ENCODE measurements at places on chromosomes 11 and 22.

DNA sequence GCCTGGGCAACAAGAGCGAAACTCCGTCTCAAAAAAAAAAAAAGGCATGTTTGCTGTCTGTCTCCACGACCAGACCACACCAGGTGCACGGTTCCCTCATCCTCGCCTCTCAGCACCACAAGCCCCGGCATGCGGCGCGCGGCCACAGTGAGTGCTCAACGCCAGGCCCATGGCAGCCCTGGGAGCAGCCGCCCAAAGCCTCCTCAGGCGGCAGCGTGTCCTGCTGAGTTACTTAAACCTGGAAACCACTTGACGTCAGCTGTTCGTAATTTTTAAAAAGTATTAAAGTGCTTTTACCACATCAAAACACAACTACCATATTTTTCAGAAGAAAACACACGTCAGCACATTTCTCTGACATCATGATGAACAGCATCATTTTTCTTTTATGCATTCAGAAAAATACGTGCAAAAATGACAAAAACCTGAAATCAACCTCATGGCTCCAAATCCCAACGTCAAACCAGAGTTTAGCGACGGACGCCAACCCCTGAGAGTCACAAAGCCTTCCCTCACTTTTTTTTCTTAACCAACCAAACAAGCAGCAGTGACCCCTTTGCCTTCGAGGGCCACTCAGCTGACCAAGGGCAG, 2.1 kb downstream of the DEAF1 start:
- peak; percentile 44 for DNase-seq

- DNase-seq: peak; percentile 12
These were observed 21.7 kb upstream of the NRGN start for GRCh38 chr11:124717786-124718651.

GRCh38 chr11:120027546-120028180, 110.2 kb downstream of the TRIM29 start:
- DNase-seq: no peak

DNA sequence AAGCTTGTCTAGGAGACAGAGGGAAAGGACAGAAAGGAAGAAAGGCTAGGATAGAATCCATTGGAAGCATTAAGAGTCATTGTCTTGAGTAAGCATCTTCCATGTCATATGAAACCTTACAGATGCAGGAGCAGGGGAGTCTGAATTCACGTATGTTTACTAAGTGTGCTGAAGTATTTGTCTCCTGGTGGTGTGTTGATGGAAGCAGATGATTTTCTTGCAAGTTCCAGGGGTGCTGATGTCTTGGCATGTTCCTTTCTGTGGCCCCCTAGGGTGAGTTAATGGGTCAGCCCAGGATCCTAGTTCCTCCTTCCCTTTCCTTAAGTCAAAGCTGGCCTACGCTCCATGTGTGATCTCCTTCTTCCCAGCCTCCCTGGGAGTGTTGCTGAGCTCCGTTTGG, 110.2 kb downstream of the TEAD1 start:
- DNase-seq: no peak

DNA sequence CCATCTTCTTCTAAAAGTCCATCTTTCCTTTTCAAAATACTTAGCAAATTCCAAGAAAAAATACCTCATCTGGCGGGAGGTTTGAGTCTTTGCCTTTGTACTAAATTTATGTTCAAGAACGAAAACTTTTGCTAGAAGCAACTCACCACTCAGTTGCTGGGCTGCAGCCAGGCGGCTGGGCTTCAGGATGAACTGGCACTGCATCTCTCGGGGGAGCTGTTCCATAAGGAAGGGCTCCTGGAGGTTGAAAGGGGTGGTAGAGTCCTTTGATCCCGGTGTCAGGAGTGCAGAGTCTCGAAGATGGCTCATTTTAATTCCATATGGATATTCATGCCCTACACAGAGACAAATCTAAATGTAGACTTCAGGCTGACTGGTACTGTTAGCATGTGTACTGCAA, 105.8 kb downstream of the ARHGAP20 start:
- DNase-seq: no peak

All from cerebellar cortex (tissue), 1 donor.